GM23248 (cell line): ENCODE measurements at places on chromosomes 2 and 18. TPM values are rescaled to one million over a fixed set of nuclear protein-coding genes. Genes with fewer than 3 reads are reported as not detected.

GRCh38 chr2:53856272-53856671, 3.5 kb downstream of the GPR75 start:
- no peak for DNase-seq

DNA sequence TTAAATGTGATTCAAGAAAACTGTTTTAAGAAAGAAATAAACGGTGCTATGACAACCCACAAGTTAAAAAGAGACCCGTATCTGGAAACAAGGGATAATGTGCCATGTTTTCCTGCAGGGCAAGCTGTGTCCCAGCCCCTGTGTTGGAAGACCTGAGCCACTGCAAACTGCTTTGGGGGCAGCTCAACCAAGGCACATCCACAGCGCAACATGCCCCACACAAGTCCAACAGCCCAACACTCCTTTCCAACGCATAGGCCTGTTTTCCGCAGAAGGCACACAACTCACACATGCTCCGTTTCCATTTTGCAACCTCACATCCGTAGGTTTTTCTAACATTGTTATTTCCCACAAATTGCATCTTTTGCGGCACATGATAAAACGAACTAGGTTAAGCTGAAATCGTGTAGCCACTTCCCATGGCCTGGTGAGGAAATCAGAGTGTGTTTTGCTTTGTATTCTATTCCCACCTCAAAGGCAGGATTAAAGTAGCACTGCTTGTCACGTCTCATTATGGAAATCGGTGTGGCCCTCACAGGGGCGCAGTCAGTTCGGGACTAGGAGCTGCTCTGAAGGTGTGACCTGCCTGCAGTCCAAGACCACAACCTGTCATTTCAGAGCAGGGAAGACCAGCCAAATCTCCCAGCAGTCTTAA, 50.5 kb upstream of the ZNF516 start:
- DNase-seq, result no peak

ZNF396 gene
- 0.13 and 0.86 TPM in 2 replicates for total RNA-seq

DNA sequence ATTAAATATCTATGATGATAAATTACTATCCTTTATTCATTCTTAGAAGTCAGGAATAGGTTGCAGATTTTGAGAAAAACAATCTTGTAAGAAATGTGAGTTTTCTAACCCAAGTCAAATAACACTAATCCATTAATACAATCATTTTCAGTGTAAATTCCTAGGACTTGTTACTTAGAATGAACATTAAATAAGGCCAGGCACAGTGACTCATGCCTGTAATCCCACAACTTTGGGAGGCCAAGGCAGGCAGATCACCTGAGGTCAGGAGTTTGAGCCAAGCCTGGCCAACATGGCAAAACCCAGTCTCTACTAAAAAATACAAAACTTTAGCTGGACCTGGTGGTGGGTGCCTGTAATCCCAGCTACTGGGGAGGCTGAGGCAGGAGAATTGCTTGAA, 45.8 kb upstream of the CDKL4 start:
- peak; percentile 28 for DNase-seq

DNA sequence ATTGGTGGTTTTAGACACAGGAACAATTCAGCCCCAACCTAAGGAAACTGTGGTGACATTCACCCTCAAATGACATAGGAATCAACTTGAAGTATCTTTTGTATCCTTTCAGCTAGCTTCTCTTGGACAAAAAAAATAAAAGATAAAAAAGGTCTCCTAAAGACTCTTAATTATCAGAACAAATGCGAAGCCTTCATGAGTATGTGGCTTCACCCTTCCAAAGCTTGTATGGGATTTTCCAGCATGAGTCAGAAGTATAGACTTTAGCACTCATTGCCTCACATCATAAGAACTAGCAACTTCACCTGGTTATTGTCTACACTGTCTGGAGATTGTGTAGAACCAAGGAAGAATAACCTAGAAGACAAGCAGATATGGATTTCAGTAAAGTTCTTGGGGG, 135.4 kb downstream of the LAMA3 start:
- peak; percentile 66 for DNase-seq

- DNase-seq, result no peak
Observed at GRCh38 chr2:161172901-161173540, 12.8 kb downstream of the TANK start.

SULT1C4 gene
- total RNA-seq, result not detected in 2 replicates

DNA sequence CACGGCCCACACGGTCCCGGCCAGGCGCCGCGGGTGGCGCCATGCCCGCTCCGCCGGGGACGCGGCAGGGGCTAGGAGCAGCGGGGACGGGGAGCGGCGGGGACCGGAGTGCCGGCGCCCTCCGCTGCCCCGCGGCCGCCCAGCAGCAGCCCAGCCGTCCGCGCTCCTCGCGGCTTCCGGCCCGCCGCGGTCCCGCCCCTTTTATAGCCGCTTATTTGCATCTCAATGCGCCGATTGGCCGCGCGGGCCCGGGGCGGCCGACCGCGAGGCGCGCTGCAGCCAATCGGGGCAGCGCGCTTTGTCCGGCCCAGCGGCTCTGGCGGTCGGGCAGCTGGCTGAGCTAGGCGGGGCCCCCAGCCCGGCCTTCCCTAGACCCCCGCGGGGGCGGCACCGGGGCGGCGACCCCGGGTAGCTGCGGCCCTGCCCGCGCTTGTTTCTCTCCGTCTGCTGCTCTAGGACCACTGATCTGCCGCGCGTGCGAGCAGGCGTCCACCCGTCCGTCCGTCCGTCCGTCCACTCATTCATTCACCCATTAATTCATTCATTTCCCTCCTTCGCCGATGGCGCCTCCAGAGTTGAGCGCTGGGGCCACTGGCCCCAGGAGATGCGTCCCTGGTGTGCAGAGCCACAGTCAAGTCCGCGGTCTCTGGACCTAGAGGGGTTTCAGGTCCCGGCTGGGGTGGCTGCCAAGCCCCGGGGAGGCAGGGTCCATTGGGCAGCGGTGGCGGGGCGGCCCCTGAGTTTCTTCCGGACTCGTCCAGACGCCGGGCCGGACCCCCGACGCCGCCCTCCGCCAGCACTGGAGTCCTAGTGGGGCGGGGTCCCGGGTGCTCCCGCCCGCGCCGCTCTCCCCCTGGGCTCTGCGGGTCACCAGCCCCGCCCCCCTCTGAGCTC, at the start of gene HES6:
Gene HES6, minus strand, starts transcription at position 176 of the 894 bp plus-strand sequence. Its CDS starts 133 bp downstream, at position 43.
- peak; percentile 95 for DNase-seq

- DNase-seq, result peak; percentile 86
Observed at GRCh38 chr18:32048507-32049091, 30.0 kb downstream of the RNF125 start.

GRCh38 chr18:63348508-63349136, 18.4 kb downstream of the KDSR start:
- DNase-seq, result no peak

GRCh38 chr2:72198532-72199241, 51.0 kb upstream of the CYP26B1 start:
- DNase-seq, result peak; percentile 87

DNA sequence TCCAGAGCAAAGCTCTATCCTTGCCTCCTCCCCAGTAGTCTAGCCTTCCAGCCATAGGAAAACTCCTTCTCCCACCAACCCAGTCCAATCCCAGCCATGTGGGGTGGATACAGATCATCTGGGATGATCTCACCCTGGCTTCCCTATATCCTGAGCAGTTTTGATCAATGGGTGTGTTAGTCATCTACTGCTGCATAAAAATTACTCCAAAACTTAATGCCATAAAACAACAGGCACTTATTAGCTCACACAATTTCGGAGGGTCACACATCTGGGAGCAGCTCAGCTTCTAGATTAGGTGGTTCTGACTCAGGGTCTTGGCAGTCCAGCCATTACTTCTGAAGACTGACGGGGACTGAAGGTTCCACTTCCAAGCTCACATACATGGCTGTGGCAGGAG, 190.4 kb downstream of the SPP2 start:
- DNase-seq, result peak; percentile 80

DNA sequence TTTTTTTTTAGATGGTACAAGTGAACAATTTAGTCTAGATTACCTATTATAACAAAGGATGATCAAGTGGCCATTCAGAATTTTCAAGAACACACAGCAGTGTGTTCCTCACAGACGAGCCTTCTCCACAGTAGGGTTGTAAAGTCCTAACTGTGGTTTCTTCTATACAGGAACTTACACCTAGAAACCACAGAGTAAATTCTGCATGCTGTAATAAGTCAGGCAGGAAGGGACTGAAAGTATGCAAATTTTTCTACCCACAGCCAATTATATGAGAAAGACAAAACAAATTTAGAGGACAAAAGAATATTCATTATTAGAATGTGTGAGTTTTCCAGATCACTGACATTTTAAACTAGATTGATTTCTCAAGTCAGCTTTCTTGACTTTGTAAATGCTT, 99.5 kb downstream of the RBMS1 start:
- DNase-seq, result no peak

TRIM54 gene
- total RNA-seq, result not detected in 2 replicates

DNA sequence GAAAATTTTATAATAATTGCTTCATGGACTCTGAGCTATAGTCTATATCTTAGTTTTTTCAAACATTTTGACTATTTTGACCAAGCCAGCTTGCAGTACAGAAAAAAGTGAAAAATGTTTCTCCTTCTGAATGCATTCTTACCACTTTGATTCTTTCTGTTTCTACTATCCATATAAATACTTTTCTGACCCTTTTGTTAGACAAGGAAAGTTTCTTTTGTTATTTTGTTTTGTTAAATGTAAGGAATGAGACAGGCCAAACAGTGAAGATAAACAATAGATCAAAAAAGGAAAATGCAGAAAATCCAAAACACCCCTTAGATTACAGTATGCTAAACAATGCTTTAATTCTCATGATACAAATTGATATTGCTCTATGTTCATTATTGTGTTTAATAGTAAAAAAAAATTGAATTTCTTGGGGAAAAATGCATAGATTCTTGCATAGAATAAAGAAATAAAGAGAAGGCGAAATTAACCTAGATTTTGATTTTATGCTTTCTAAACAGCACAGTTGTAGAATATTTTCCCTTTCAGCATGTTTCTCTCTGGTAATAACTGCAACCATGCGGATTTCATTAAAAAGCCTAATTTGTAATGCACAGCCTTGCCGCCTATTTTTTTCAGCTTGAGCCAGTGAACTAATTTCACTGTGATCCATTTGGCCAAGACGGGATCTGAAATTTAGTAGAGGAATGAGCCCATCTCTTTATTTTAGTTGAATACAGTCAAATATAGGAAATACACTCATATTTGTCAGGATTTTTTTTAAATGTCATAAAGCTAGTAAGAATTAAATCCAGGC, 976 bp downstream of the TNFAIP6 start:
- peak; percentile 36 for DNase-seq

- no peak for DNase-seq
Observed at GRCh38 chr2:115678129-115678528, 1235.7 kb downstream of the DPP10 start.

CD8A gene
- total RNA-seq, result 0.86 TPM in 1 of 2 replicates, not detected in the other

- no peak for DNase-seq
Observed at GRCh38 chr2:155502766-155503165, 804.3 kb downstream of the KCNJ3 start.

FOSL2 gene
- 78.0 and 83.5 TPM in 2 replicates for total RNA-seq

- DNase-seq, result no peak
Observed at GRCh38 chr18:23087352-23087751, 47.9 kb upstream of the CABLES1 start.

DNA sequence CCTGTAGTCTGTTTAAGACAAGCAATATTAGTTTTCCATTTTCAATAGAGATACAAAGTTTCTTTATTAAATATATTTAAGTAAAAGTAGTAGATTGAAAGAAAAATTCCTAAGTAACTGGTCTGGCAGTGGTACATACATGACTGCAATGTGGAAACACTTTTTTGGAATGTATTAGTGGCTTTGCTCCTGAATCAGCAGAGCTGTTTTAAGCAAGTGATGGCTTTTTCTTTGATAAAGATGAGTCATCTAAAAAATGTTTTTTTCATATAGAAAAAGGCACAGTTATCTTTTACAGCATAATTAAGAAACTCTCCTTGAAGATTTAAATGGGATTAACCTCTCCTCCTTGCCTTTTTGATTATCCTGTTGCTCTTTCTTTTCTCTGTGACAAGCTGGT, 34.9 kb downstream of the KDM3A start:
- peak; percentile 84 for DNase-seq

DNA sequence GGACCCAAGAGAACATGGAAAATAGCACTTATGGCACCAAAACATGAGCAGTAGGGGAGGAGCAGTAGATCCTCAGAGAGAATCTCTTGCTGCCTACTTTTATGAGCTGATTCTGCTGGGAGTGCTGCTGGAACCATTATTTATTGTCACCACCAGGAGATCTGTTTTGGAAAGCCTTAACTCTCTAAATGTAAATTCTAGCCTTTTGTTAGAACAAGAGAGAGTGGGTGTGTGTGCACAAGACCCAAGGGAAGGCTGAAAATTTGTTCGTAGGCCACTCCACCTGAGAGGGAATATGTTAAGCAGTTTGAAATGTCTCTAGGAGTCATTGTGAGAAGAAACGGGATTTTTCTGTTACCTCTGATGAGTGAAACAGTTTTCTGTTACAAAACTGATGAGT, 16.2 kb upstream of the FAM237A start:
- DNase-seq, result no peak

DNA sequence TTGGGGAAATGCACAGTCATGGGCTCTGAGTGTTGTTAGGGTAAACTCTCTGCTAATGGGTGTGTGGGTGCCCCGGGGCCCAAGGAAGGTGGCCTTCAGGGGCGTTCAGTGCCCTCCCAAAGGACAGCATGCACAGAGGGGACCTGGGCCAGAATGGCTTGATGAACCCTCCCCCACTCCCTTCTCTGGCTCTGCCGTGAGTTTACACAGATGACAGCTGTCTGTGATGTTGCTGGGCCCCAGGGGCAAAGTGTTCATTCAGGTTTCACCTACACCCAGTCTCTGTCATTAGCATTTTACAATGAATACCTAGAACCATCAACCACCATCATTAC, 3.2 kb downstream of the NPPC start:
- no peak for DNase-seq

- peak; percentile 68 for DNase-seq
Observed at GRCh38 chr2:85584354-85584856, at the start of gene VAMP5. Gene VAMP5, plus strand, starts transcription at chr2:85584431. Its CDS starts 60 bp downstream, at chr2:85584491.

GRCh38 chr2:90069290-90069894, 1377.9 kb downstream of the RPIA start:
- peak; percentile 66 for DNase-seq

- DNase-seq, result peak; percentile 93
Observed at GRCh38 chr2:29921560-29921915, at the start of gene ALK. Gene ALK, minus strand, starts transcription at chr2:29921586. Its CDS starts 927 bp downstream, at chr2:29920659.

- no peak for DNase-seq
Observed at GRCh38 chr18:79914614-79915160, 36.8 kb downstream of the SLC66A2 start.

DNA sequence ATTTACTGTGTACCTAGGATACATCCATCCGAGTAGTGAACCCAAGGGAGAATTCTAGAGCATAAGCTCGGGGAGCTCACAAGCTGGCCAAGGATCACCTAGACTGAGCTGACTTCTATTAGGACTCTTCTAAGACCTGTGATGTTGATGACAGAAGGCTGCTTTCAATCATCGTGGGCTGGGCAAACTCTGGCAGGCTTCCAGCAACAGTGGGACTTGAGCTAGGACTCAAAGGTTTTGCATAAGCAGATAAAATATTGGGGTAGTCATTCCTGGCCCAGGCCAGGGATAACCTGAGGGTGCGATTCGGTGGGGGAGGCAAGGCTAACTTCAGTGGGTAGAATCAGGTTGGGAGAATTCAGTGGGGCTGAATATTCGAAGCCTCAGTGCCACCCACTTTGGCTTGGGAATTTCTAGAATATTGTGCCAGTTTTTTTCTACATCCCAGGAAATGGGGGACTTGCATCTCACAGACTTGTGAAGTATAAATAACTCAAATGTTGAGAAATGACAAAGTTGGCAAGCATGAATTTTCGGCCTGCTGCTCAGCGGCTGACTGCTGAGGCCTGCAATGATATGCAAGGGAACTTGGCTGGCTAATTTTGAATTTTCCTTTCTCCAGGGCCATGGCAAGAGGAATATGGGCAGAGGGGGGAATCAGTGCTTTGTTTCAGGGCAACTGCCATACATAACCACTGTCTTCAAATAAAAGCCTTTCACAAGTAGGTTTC, 274.3 kb downstream of the PRKCE start:
- no peak for DNase-seq
